ENCODE measurements at places on chromosomes 16 and 17.

DNA sequence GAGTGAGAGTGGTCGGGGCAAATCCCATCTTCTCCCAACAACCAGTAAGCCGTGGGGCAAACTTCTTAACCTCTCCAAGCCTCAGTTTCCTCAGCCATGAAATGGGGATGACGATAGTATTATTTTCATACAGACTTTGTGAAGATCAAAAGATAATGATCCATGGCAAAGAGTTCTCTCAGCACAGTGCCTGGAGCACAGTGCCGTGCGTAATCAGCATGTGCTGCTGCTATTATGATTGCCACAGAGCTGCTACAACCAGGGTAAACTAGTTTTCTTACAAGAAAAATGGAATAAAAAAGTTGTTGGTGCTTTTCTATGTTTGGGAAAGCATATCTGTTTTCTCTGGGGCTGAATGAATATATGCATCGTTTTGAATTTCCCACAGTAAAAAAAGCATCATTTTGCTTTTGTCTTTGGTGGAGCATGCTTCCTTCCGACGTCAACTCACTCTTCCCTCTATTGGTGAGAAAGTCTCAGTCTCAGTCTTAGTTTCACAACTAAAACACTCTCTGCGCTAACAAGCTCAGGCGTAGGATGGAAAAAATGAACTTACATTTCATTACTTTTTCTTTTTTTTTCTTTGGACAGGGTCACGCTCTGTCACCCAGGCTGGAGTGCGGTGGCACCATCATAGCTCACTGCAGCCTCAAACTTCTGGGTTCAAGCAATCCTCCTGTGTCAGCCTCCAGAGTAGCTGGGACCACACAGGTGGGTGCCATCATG lies 37.2 kb downstream of the CDK5R1 start:
- no peak for DNase-seq

DNA sequence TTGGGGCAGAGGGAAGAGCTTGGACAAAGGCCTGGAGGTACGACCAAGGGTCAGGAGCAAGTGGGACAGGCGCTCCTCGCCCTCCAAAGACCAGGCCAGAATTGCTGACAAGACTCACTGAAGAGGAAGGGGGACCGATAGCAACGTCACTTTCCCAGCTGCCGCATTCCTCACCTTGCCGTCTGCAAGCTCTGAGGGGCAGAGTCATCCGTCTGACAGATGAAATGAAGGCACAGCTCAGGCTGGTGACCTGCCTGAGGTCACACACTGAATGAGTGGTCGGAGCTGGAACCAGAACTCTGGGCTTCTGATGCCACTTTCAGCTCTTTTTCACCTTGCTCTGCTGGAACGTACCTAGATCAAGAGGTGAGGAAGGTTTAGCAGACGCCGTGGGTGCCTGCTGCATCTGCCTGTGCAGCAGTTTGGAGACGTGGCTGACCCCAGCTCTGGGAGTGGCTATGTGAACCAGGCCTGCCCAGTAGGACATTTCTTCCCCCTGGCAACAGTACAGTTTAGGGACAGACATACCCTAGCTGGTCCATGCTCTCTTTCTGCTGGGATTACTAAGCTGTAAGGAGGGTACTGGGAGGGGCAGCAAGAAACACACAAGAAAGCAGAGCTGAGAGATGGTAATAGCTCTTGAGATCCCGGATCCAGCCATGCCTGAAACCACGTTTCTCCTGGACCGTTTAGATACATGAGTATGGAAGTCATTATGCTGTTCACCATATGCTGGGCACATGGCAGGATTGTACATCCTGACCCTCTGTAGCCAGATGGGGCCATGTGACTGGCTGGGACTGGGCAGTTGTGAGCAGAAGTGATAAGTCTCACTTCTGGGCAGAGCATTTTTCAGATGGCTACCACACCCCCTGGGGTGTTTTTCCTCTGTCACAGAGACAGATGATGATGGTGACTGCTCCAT lies 50.9 kb downstream of the IL21R start:
- no peak for DNase-seq

DNA sequence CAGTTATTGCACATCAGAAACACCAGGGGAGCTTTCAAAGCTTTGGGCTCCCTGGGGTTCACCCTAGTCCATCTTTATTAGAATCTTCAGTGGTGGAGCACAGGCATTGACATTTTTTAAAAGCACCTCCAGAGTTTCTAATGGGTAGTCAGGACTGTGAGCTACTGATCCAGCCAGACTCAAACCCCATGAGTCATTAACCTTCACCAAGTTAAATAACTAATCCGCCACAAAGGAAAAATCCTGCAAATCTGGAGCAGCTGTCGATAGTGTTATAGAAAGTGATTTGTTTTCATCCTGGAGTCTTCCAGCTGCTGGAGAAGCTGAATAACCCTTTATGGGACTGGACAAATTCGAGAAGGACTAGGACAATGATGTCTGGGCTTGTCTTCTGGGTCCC lies 93.2 kb upstream of the PIRT start:
- no peak for DNase-seq

- no peak for DNase-seq
Measured at GRCh38 chr16:64149756-64150155, 972.1 kb downstream of the CDH11 start.

DNA sequence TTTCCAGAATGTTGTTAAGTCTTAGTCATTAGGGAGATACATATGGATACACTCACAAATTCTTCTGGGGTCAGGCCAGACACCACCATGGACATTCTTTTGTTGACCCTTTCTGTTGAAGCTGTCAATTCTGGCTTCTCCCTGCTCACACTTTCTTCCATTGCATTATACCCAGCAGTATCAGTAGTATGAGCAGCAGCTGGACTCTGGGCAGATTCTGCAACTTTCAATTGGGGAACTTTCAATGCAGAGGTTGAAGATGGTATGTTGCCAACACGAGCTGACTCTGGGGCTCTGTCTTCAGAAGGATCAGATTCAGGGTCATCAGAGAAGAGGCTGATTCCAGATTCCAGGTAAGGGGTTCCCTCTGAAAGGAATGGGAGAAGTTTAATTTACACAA lies 45.8 kb downstream of the RND2 start:
- DNase-seq: no peak

DNA sequence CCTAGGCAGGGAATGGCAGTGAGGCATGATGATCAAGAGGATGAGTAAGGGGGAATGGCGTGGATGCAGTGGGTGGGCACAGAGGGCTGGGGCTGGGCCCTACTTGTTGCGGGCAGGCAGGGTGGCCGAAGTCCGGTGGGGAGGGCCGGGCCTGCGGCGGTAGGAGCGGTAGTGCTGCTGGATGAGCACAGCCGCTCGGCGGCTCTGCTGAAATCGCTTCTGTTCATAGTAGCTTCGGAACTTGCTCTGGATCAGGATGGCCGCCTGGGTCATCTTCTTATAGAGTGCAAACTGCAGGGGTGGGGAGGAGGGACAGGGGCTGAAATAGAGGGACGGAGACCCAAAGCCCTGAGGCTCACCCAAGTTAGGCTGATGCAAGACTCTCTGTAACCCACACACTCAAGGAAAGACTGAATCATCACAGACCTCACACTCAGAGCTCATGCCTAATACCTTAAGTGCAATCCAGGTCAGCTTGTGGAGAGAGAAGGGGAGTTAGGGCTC lies 1.5 kb upstream of the SPAG7 start:
- DNase-seq: peak; percentile 95

DNA sequence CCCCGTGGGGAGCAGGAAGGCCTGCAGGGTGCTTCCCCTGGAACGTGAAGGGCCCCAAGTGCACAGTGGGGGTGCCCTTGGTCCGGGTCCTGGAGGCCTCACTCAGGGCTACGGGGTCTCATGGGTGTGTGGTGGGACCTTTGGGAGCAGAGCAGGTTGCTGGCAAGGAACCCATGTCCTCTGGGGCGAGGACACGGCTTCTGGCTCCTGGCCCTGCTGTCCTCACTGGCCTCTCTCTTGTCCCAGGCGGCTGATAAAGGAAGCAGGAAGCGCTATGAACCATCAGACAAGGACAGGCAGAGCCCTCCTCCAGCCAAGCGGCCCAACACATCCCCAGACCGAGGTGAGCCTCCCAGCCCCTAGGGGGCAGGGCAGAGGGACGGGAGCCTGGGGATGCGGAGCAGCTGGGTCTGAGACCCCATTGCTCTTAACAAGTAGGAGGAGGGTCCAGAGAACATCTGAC lies 9.8 kb upstream of the IL17C start:
- DNase-seq: peak; percentile 43

DNA sequence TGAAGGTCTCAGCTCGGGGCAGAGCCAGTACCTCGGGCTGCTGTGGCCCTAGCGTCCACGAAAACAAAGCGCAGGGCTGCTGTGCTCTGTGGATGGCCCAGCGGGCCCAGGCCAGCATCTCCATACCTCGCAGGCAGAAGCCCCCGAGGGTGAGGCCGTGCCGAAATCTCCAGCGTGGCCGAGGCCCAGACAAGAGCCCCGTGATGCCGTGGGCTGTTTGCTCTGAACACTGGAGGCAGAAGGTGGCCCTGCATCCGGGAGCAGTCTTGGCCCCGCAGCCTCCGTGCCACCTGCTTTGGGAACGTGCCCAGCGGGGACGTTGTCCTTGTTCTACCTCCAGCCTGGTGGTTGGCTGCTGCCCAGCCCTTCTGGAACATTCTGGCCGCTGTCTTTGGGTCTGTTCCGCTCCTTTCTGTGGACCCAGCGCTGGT lies 121.4 kb downstream of the BANP start:
- no peak for DNase-seq

DNA sequence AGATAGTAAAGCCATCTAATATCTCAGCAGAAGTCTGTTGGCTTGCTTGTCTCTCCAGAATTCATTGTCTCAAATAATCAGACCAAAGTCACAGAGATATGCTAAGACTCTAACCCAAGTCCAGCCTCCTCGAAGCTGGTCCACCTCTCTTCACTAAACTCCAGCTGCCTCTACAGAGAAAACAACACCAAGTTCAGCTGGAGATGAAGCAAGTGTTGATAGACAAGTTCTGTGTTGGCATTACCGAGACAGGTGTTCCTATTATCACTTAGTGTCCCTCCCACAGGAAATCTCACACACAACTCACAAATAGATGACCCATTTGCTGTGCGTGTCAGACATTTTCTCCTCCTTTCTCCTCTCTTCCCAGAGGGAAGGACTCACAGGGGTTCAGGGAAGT lies 164.4 kb upstream of the ANKFN1 start:
- no peak for DNase-seq

GRCh38 chr17:46143827-46144236 lies 49.4 kb downstream of the KANSL1 start:
- no peak for DNase-seq

DNA sequence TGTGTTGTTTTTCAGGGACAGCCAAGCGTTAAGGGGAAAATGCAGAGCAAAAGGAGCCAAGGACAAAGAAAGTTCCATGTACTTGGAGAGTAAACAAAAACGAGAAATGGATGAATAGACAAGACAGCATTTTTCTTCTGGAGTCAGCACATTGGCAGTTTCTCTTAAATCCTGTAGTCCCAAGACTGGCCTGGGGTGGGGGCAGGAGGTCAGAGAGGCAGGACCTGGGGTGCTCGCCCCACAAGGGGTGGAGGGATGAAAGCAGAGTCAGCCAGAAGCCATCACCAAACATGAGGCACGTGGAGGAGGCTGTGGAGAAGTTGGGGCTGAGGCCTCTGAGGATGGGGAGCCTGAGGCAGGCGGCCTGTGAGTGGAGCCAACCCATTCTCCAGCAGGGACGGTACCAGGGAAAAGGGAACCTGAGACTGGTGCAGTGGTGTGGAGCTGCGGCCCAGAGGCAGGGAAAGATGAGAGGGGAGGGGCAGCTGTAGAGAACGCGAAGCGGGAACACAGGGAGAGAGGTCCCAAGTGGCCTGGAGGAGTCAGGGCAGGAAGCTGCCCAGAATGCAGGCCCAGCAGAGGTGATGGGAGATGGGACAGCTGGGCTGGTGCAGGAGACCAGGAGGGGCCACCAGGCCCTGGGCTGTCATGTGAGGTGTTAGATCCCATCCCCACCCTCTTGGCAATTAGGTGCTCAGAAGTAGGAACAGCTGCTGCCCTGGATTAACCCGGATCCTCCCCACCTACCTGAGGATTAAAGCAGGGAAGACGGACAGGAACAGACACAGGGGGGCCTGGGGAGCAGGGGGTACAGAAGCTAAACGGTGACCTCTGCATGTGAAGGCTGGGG lies 3.3 kb downstream of the TLCD3B start:
- DNase-seq: no peak

DNA sequence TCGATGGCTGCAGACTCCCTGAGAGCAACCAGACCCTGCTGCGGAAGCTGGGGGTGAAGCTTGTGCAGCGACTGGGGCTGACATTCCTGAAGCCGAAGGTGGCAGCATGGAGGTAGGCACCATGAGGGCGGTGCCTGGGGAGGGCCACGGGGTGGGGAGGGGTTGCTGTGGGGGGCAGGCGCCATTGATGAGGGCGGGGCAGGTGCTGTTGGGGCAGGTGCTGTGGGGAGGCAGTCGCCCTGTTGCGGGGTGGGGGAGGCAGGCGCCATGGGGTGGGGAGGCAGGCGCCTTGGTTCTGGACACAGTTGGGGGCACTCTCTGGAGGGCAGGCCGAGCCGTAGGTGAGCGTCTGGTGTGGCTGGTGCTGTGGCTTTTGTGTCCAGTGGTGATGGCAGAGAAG lies 38.9 kb downstream of the ZNF750 start:
- DNase-seq: no peak

- no peak for DNase-seq
Measured at GRCh38 chr17:49229805-49230600, 584 bp downstream of the PHOSPHO1 start.

DNA sequence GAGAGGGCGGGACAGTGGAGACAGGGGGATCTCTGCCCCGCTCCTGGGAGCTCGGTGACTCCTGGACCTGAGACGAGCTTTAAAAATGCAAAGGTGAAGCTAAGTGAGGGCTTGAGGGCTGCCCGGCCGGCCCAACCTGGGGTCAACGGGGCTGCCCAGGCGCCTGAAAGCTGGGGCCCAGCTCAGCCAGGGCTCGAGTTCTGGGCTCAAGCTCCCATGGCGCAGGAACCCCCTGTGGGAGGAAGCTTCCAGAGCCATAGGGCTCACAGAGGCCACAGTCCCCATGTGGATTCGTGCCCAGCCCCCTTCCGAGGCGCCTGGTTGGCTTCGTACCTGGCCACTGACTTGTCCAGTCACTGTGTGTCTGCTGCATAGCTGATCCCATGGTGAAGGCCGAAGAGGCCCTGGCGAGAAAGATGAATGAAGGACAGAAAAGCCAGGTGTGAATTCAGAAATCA lies 75.8 kb upstream of the GSE1 start:
- DNase-seq: no peak

GRCh38 chr17:13931800-13932460 lies 137.4 kb upstream of the COX10 start:
- DNase-seq: peak; percentile 75

- DNase-seq: no peak
Measured at GRCh38 chr17:49388692-49389513, 25.8 kb downstream of the PHB1 start.

- no peak for DNase-seq
Measured at GRCh38 chr16:51807551-51807950, 656.5 kb upstream of the SALL1 start.

- DNase-seq: no peak
Measured at GRCh38 chr16:75754141-75754540, 27.9 kb upstream of the CPHXL start.

DNA sequence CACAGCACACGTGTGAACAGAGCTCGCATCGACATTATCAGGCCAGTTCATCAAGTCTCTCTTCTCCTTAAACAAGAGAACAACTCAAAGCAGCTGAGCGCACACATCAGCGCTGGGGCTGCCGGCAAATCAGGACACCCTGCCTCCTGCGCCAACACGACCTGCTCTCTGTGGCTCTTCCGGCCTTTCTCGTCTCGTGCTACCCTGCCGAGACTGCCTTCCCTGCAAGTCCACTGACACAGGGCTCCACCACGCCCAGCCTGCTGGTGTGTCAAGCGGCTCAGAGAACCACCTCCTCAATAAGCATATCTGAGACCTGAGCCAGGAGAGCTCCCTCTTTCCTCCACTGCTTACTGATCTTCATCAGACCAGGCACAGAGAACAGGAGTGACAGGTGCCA lies 96.9 kb downstream of the ZNF778 start:
- no peak for DNase-seq

GRCh38 chr17:76272541-76273444 lies 7.6 kb downstream of the UBALD2 start:
- no peak for DNase-seq

Data from fibroblast of skin of back (primary cell).